D341Med (cell line): ENCODE measurements at places on chromosomes 2 and 18.

GRCh38 chr2:196449083-196449482 is 190.4 kb upstream of the CCDC150 start:
- no peak for DNase-seq

DNA sequence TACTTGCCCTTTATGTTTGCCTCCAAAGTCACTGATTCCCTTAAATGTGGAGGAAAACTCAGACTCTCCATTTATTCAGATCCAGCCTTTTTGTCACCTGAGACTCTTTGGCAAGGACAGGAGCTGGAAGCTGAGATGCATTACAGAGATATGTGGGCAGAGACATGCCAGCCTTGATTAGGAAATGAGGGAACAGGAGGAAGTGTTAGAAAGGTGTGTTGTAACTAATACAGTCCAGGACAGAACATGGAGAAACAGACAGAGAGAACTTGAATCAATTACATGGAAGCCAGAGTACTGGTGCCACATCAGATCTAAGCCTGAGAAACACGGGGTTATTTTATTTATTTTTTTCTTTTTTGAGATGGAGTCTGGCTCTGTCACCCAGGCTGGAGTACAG is 79.0 kb downstream of the SP100 start:
- DNase-seq, result no peak

- no peak for DNase-seq
Observed at GRCh38 chr2:190432567-190433231, 24.5 kb downstream of the MFSD6 start.

GRCh38 chr2:60400462-60401246 is 152.8 kb downstream of the BCL11A start:
- no peak for DNase-seq

DNA sequence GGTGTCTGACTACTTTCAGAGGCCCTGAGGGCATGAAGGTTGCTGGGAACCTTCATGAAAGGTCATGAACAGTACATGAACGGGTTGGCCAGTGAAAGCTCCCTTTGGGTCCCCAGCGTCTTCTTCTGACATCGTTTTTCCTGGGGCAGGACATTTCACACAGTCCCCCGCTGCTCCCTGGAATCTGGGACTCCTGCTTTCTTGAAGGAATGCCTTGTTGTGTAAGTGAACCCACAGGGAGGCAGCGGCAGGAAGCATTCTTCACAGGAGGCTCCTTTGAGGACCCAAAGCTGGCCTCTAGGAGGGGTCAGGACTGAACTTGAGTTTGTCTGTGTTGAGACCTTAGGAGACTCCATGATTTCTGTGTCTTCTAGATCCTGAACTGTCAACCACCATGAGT is 144.3 kb downstream of the KCNE4 start:
- no peak for DNase-seq

DNA sequence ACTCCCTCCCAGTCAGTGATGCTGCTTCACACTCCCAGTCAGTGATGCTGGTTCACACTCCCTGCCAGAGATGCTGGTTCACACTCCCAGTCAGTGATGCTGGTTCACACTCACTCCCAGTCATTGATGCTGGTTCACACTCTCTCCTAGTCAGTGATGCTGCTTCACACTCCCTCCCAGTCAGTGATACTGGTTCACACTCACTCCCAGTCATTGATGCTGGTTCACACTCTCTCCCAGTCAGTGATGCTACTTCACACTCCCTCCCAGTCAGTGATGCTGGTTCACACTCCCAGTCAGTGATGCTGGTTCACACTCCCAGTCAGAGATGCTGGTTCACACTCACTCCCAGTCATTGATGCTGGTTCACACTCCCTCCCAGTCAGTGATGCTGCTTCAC is 34.3 kb upstream of the KCNG2 start:
- no peak for DNase-seq

DNA sequence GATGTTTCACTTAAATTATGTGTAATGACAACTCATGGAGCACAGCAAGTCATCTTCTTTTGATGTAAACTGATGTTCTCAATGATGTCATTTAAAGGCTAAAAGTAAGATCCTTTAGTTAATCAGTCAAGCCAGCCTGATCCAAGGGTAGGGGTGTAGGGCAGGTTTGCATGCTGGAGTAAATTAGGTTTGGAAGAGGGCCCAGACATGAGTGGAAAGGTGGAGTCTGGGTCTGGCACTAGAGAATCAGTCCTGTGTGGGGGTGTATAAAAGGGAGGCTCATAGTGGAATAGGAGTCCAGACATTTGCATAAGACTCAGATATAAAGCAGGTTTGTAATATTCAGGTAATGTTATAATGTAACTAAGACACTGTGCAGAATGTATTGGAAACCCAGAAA is 88.8 kb upstream of the NYAP2 start:
- no peak for DNase-seq

DNA sequence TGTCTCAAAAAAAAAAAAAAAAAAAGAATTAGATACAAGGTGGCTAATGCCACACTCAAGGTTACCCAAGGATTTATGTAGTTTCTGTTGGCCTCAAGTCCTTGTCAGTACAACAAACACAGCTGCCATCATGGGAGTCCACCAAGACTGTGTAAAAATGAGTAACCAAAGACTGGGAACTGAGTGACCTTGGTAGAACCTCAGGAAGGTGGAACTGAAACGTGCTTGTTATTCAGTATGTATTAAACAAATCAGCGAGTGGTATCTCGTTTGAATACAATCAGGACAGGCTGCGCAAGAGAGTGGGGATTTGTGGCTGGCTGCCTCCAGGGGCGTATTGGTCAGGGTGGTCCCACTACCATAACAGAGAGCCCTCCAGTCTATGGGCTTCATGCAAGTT is 1.6 kb upstream of the SFTPB start:
- no peak for DNase-seq
